ENCODE measurements at places on chromosomes 2 and 18.

GRCh38 chr2:39266139-39266805 is 22.5 kb upstream of the CDKL4 start:
- DNase-seq = no peak
- no peaks in the 10 kb centered on the region for H3K27me3 ChIP-seq
- peak overlapping the region; percentile 5 for H3K4me3 ChIP-seq
- peak overlapping the region; percentile 68 for H3K27ac ChIP-seq
- H3K36me3 ChIP-seq = no peaks in the 10 kb centered on the region
- H3K4me1 ChIP-seq = peaks cover 28% of the 10 kb centered on the region

- no peak overlapping the region for H3K27ac ChIP-seq
- DNase-seq = no peak
- H3K36me3 ChIP-seq = no peaks in the 10 kb centered on the region
- H3K4me3 ChIP-seq = no peak overlapping the region
- H3K27me3 ChIP-seq = peaks cover 17% of the 10 kb centered on the region
- peaks cover 8% of the 10 kb centered on the region for H3K4me1 ChIP-seq
These were observed 6.4 kb upstream of the XDH start for GRCh38 chr2:31420936-31421335.

DNA sequence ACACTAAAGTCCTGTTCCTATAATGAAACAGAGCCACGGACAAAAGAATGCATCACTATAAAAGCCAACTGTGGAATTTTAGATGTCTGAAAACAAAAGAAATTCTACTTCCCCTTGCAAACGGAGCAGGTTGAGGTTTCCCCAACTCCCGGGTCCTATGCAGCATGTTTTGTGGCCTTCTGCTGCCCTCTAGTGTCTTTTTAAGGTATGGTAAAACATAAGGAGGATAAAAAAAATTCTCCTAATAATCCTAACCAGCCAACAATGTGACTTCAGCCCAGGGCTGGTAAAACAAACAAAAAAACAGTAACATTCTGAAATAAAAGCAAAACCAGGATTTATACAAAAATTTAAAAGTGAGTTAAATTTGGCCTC is 539.5 kb downstream of the NRXN1 start:
- no peaks in the 10 kb centered on the region for H3K27me3 ChIP-seq
- no peak for DNase-seq
- H3K36me3 ChIP-seq = no peaks in the 10 kb centered on the region
- peaks cover 11% of the 10 kb centered on the region for H3K4me1 ChIP-seq
- no peak overlapping the region for H3K4me3 ChIP-seq

DNA sequence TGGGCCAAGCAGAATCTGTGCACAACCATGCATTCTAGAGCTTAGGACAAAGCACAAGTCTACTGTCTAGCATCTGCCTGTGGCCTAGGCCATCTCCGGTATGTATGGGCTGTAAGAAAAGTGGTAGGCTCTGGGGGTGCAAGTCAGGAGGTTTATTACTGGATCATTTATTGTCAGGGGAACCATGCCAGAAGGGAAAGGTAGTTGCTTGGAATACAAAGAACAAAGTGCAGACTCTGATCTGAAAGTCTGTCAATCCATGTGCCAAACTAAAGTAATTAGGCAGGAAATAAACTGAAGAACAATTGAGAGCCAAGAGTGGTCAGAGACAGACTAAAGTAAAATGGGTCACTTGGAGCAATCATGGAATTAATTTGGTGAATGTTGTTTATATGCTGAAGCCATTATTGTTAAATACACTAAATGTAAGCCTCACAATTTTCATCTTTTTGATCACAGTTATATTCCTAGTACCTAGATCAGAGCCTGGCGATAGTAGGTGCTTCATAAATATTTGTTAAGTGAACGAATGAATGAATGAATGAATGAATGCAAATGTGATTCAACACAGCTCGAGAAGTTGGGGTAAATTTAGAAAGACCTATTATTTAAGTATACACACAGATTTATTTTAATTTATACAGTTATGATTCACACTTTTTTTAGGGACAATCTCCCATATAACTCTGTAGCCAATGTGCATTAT is 260.7 kb upstream of the STON1 start:
- no peak for DNase-seq
- peaks cover 15% of the 10 kb centered on the region for H3K4me1 ChIP-seq
- H3K4me3 ChIP-seq = no peak overlapping the region
- no peak overlapping the region for H3K27ac ChIP-seq

GRCh38 chr2:62219407-62220159 is 23.7 kb downstream of the B3GNT2 start:
- no peak for DNase-seq
- H3K4me3 ChIP-seq = peak overlapping the region; percentile 40
- no peaks in the 10 kb centered on the region for H3K27me3 ChIP-seq
- H3K36me3 ChIP-seq = peaks cover 37% of the 10 kb centered on the region
- H3K4me1 ChIP-seq = peaks cover 91% of the 10 kb centered on the region

- DNase-seq = no peak
- H3K27me3 ChIP-seq = peaks cover 67% of the 10 kb centered on the region
- peak overlapping the region; percentile 59 for H3K4me3 ChIP-seq
- no peak overlapping the region for H3K27ac ChIP-seq
- H3K4me1 ChIP-seq = peaks cover 6% of the 10 kb centered on the region
These were observed 21.0 kb upstream of the PAX3 start for GRCh38 chr2:222319586-222320435.

GRCh38 chr2:191631754-191632153 is 46.2 kb upstream of the NABP1 start:
- peaks cover 5% of the 10 kb centered on the region for H3K36me3 ChIP-seq
- DNase-seq = no peak
- H3K27ac ChIP-seq = no peak overlapping the region
- no peaks in the 10 kb centered on the region for H3K27me3 ChIP-seq

GRCh38 chr18:13371689-13372418 is 153.3 kb downstream of the LDLRAD4 start:
- H3K27ac ChIP-seq = no peak overlapping the region
- H3K4me3 ChIP-seq = no peak overlapping the region
- H3K27me3 ChIP-seq = peaks cover 12% of the 10 kb centered on the region
- peaks cover 1% of the 10 kb centered on the region for H3K36me3 ChIP-seq

GRCh38 chr2:568639-569235 is 108.5 kb downstream of the TMEM18 start:
- no peak for DNase-seq
- H3K4me3 ChIP-seq = no peak overlapping the region
- peaks cover 98% of the 10 kb centered on the region for H3K27me3 ChIP-seq
- no peak overlapping the region for H3K27ac ChIP-seq
- no peaks in the 10 kb centered on the region for H3K36me3 ChIP-seq
- H3K4me1 ChIP-seq = no peaks in the 10 kb centered on the region

DNA sequence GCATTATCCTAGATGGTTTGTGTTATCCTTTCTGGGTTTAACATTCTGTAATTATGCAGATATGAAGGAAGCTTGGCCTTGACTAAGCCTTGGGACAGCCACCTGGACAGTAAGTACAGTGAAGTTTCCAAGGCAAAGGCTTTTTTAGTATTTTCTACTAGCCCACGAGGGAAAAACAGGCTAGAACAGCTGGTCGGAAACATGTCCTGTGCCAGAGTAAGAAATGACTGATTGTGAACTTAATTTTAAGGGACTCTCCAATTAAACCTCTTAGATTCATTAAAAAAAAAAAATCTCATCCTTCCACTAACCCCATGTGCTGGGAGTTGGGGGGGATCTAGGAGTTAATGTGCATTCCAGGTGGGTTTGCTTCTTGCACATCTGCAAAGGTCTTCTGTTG is 720.8 kb downstream of the SLC4A3 start:
- H3K27me3 ChIP-seq = no peaks in the 10 kb centered on the region
- H3K36me3 ChIP-seq = no peaks in the 10 kb centered on the region
- no peak overlapping the region for H3K4me3 ChIP-seq
- H3K27ac ChIP-seq = no peak overlapping the region
- DNase-seq = no peak
- H3K4me1 ChIP-seq = no peaks in the 10 kb centered on the region

GRCh38 chr2:197800091-197800490 is 4.3 kb upstream of the PLCL1 start:
- H3K27me3 ChIP-seq = peaks cover 86% of the 10 kb centered on the region
- DNase-seq = no peak
- H3K36me3 ChIP-seq = peaks cover 5% of the 10 kb centered on the region
- H3K4me1 ChIP-seq = peaks cover 9% of the 10 kb centered on the region

Data from central memory CD8-positive, alpha-beta T cell (primary cell).